ENCODE measurements at places on chromosomes 6 and 20. TPM values are rescaled to one million over a fixed set of nuclear protein-coding genes. Genes with fewer than 3 reads are reported as not detected.

DNA sequence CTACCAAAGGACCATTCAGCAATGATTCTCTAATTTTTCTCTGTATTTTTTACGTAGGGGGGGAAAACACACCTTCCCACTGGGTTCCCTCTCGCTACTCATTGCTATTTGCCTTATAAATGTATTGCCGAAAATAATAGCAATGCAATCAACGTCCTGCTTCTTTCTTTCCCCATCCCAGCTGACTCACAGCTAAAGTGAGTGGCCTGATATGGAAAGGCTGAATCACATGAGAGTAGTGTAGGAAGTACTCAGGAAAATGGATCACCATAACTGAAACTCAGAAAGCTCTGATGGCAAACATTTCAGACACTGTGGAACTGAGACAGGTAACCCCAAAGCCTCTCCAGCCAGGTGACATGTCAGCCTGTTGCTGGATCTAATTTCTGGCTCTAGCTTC lies 49.3 kb upstream of the SRPK1 start:
- H3K4me1 ChIP-seq, result no peaks in the 10 kb centered on the region
- H3K4me3 ChIP-seq, result no peak overlapping the region
- DNase-seq, result no peak
- H3K27me3 ChIP-seq, result no peaks in the 10 kb centered on the region

DNA sequence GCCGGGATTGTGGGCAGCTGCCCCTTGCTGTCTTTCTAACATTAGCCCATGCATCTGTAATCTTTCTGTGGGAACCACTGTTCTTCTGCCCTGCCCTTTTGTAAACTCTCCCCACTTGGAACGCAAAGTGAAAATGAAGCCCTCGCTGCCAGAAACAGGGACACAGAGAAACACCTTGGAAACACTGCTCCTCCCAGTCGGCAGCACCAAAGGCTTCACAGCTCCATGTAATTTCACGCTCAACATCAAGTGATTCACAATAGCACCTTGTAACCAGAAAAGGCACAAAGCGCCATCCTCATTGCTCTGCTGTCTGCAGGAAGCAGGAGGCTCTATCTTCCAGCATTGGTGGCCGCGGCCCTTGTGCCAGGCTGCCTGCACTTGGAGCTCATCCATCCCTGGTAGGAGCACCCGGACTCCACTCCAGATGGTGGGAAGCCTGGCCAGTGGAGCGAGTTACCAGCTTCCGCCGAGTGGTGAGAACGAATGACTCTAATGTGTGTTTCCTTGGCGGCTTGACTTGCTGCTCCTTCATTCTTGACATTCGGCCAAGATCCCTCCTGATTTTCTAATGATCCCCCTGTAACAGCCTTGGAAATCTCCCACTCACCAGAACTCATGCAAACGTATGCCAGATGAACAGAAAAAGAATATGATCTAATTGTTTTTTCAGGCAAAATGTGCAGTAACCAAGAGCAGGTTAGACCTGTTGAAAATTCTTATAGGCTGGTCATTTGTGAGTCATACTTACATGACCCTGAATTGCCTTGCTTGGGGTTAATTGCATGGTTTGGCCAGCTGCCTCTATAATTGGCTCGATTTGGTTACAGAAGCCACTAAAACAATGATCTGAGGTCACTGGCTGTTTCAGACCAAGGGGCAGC lies 169.1 kb upstream of the CDYL start:
- no peak overlapping the region for H3K27ac ChIP-seq
- no peaks in the 10 kb centered on the region for H3K27me3 ChIP-seq
- DNase-seq, result no peak
- H3K4me1 ChIP-seq, result no peaks in the 10 kb centered on the region

DNA sequence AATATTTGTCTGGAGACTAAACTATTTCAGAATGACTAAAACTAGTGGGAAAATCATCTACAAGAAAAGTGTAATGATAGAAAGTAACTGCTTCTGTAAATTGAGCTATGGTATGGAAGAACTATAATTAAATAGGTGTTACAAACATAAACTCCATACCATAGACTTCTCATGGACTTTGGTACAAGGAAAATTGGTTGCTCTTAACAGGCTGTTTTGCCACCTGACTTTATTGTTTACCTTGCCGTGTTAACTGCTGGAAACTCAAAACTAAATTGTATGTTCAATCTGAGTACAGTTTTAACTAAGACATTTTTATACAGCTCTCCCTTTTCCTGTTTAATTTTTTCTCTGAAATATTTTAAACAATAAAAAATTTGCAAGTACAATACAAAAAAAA lies 261.8 kb upstream of the POU3F2 start:
- no peak for DNase-seq
- no peaks in the 10 kb centered on the region for H3K36me3 ChIP-seq
- no peaks in the 10 kb centered on the region for H3K27me3 ChIP-seq

- DNase-seq, result no peak
- H3K36me3 ChIP-seq, result no peaks in the 10 kb centered on the region
- no peaks in the 10 kb centered on the region for H3K4me1 ChIP-seq
- H3K27me3 ChIP-seq, result no peaks in the 10 kb centered on the region
These were observed 83.2 kb upstream of the SNAP25 start for GRCh38 chr20:10135438-10135837.

GRCh38 chr6:3210024-3210610 lies 17.3 kb downstream of the TUBB2B start:
- H3K36me3 ChIP-seq, result no peaks in the 10 kb centered on the region
- no peak overlapping the region for H3K27ac ChIP-seq
- DNase-seq, result no peak
- no peak overlapping the region for H3K4me3 ChIP-seq
- H3K4me1 ChIP-seq, result no peaks in the 10 kb centered on the region

The CALHM5 gene
- total RNA-seq, result 3.0 TPM

GRCh38 chr20:54570561-54570960 lies 95.2 kb downstream of the DOK5 start:
- H3K27me3 ChIP-seq, result no peaks in the 10 kb centered on the region
- no peak overlapping the region for H3K27ac ChIP-seq
- H3K4me3 ChIP-seq, result no peak overlapping the region
- no peaks in the 10 kb centered on the region for H3K36me3 ChIP-seq

GRCh38 chr6:79862126-79862525 lies 85.2 kb downstream of the ELOVL4 start:
- no peaks in the 10 kb centered on the region for H3K36me3 ChIP-seq
- peaks cover 4% of the 10 kb centered on the region for H3K27me3 ChIP-seq
- no peak overlapping the region for H3K27ac ChIP-seq
- DNase-seq, result no peak

- no peak for DNase-seq
- H3K27ac ChIP-seq, result no peak overlapping the region
- H3K4me3 ChIP-seq, result no peak overlapping the region
- no peaks in the 10 kb centered on the region for H3K4me1 ChIP-seq
These were observed 56.1 kb downstream of the VSTM2L start for GRCh38 chr20:37958856-37959520.

GRCh38 chr6:32369660-32370059 lies 2.0 kb downstream of the TSBP1 start:
- H3K4me1 ChIP-seq, result no peaks in the 10 kb centered on the region
- no peak for DNase-seq
- H3K4me3 ChIP-seq, result no peak overlapping the region
- H3K27me3 ChIP-seq, result no peaks in the 10 kb centered on the region
- H3K27ac ChIP-seq, result no peak overlapping the region
- no peaks in the 10 kb centered on the region for H3K36me3 ChIP-seq

DNA sequence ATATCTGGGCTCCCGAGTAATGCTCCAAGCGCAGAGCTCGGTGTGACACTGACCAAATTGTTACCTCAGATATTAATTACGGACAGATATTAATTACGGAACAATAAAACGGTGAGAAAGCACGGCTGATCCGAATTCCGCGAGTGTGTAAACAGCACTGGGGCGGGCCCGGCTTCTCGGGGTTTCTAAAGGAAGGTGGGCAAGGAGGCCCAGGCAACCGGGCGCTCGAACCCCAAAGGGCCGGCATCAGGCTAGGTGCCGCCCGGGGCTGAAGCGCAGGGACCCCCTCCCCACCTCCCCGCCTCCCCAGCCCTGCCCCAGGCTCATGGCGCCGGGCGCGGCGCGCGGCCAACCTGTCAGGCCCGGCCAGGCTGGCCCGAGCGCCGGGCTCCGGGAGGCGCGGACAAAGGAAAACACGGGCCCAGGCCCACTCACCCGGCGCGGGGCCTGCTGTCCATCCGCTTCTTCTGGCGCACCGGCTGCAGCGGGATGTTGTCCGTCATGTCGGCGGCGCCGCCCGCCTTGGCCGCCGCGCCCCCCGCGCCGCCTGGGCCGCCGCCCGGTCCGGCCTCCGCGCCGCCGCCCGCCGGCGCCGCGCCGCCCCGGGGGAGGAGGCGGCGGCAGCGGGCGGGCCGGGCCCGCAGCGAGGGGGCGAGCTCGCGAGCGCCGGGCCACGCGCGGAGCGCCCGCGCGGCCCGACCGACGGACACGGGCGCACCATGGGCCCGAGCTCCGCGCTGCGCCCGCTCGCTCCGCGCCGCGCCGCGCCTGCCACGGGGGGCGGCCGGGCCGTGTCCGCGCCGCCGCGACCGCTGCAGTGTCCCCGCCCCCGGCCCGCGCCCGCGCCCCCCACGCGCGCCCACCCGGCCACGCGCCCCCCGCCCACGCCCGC lies at the start of gene ATP9A:
Gene ATP9A (minus strand): TSS at position 524 of the 892 bp plus-strand sequence. CDS start 21 bp downstream, at position 503.
- no peaks in the 10 kb centered on the region for H3K36me3 ChIP-seq
- peak within 1 kb of the TSS; percentile 77 for H3K4me3 ChIP-seq
- no peaks in the 10 kb centered on the region for H3K27me3 ChIP-seq
- H3K4me1 ChIP-seq, result peaks cover 3% of the 10 kb centered on the region
- H3K27ac ChIP-seq, result peak within 1 kb of the TSS; percentile 53
- DNase-seq, result peak; percentile 50

The ZNF391 gene
- 0.44 TPM for total RNA-seq

- no peaks in the 10 kb centered on the region for H3K27me3 ChIP-seq
- H3K4me3 ChIP-seq, result no peak overlapping the region
These were observed 16.7 kb upstream of the PRDM1 start for GRCh38 chr6:106069478-106069877.

DNA sequence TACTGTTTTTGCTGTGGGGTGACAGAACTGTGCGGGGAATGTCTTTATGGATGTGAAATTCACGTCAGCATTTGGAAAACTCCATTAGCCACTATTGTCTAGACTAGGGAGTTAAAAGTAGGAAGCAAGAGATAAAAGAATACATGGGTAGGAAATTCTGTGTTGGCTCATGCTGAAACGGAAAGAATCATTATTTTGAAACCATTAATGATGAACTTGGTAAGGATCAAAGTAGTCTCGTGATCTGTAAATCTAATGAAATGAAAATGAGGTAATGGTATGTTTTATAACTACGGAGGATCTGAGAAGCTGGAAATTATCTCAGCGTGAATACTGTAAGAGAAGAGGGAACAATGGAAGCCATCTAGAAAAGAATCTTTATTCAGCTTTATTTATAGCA lies 11.1 kb upstream of the CD40 start:
- H3K27me3 ChIP-seq, result peaks cover 35% of the 10 kb centered on the region
- H3K27ac ChIP-seq, result no peak overlapping the region
- no peaks in the 10 kb centered on the region for H3K4me1 ChIP-seq
- no peak overlapping the region for H3K4me3 ChIP-seq
- no peak for DNase-seq

DNA sequence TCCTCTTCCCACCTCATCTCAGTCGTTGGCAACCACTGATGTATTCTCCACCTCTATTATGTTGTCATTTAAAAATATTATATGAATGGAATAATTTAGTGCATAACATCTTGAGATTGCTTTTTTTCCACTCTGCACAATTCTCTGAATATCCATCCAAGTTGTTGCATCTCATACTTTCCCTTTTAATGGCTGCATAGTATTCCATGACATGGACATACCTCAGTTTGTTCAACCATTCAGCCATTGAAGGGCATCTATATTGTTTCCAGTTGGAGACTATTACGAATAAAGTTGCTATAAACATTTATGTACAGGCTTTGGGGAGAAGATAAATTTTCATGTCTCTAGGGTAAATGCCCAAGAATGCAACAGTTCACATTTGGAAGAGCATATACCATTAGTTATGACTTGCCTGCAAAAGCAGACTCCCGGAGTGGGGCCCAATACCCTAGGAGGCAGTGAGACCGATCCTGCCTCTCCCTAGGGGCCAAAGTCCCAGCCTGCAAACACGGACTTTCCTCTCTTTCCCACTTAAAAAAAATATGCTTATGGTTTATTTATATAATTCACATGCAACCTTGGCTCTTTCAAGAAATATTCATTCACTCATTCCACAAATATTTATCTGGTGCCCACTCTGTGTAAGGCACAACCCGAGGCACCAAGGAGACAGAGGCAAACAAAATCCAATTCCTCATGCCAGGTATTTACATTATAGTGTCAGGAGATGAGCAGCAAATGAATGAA lies 227.0 kb upstream of the PMEPA1 start:
- no peak overlapping the region for H3K27ac ChIP-seq
- peaks cover 10% of the 10 kb centered on the region for H3K4me1 ChIP-seq
- no peak for DNase-seq
- H3K4me3 ChIP-seq, result no peak overlapping the region
- H3K36me3 ChIP-seq, result no peaks in the 10 kb centered on the region
- H3K27me3 ChIP-seq, result no peaks in the 10 kb centered on the region

GRCh38 chr6:89934685-89935366 lies 40.6 kb downstream of the GJA10 start:
- no peak overlapping the region for H3K27ac ChIP-seq
- H3K4me3 ChIP-seq, result no peak overlapping the region
- H3K27me3 ChIP-seq, result no peaks in the 10 kb centered on the region
- no peak for DNase-seq

DNA sequence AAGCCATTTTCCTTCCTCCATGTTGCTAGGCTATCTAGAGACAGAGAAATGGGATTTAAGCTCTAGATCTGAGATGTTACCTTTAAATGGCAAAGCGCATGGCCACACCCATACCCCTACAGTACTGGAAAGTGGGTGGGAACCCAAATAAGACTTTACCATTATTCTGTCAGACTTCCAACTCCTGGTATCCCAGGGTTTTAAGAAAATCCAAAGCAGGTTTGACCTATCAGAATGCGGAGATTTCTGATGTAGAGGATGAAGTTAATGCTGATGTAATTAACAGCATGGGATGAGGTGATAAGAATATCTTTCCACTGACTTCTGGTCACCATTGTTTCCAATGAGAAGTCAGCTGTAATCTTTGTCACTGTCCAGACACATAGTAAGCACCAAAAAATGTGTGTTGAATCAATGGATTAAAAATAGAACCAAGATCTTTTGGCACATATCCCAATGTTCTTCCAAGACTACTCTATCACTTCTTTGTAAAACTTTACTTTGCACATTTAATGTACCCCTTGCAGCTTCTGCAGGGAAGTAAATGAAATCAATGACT lies 140.8 kb upstream of the INSM1 start:
- H3K27ac ChIP-seq, result no peak overlapping the region
- no peaks in the 10 kb centered on the region for H3K27me3 ChIP-seq
- DNase-seq, result no peak
- no peaks in the 10 kb centered on the region for H3K36me3 ChIP-seq
- no peak overlapping the region for H3K4me3 ChIP-seq

DNA sequence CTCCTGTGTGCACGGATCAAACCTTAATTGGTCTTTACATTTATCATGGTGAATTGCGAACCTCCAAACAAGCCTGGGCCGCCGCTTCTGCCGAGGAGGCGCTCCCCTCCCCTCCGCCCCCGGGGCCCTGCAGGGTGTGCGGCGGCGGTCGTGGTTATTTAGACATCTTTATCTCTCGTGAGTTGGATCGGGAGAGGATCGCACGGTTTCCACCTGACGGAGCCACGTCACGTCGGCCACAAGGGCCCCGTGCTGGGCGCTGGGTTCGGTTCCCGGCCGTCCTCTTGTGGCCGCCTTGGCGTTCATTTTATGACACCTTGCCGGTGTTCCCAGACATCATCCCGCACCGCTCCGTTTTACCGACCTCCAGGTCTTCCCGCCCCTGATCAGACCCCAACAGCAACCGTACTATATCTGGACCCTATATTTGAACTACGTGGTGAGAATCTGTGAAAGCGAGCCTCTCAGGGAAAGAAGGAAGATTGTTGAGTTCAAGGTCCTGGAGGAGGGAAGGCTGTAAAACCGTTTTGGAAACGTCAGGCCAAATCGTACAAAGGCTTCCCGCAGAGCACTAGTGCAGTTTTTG lies 1.3 kb upstream of the CNR1 start:
- peak overlapping the region; percentile 62 for H3K4me3 ChIP-seq
- peaks cover 8% of the 10 kb centered on the region for H3K4me1 ChIP-seq
- peaks cover 39% of the 10 kb centered on the region for H3K27me3 ChIP-seq

Data from heart left ventricle (tissue), 16 donors.